ACHN (cell line): ENCODE measurements at places on chromosomes 1 and 21.
A peak's percentile ranks its signal among the peaks of the same experiment; 100 is the strongest.

- no peak for DNase-seq
These were observed 613.5 kb downstream of the LMO4 start for GRCh38 chr1:87942165-87942564.

DNA sequence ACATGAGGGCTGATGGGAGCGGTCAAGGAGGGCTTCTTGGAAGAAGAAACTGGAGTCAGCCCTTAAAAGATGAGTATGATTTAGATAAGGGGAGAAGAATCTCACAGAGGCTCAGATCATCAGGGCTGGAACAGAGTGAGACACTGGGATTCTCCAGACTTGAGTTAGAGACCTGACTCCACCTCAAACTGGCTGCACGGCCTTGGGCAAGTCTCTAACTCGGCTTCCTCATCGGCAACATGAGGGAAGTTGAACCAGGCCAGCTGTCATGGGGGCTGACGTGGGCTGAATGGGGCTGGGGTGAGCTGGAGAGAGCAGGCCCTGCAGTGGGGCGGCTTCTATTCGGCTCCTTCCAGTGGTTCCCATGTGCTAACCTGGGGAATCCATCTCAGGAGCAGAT, 2.5 kb downstream of the C1QC start:
- no peak for DNase-seq

- DNase-seq, result no peak
These were observed 203.0 kb downstream of the PLPP3 start for GRCh38 chr1:56376188-56376984.

DNA sequence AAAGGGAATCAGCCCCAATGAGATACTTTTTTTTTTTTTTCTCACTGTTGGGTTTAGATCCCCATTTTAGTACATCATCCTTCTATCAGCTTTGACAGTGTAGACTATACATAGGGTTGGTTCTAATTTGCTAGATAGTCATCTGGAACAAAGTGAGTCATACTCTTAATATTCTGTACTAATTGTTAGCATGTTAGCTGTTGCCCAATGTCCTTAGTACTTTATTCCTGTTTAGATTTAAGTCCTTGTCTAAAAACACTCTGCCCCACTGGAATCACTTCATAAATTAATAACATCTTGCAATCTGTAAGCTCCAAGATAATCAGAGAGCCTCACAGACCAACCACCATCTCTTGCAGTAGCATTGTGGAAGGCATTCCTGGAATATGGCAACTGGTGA, 209.8 kb upstream of the KIAA0040 start:
- no peak for DNase-seq

- DNase-seq, result no peak
These were observed 54.9 kb downstream of the UCK2 start for GRCh38 chr1:165882168-165882837.

GRCh38 chr1:236451796-236452373, 57.8 kb downstream of the EDARADD start:
- peak; percentile 43 for DNase-seq

DNA sequence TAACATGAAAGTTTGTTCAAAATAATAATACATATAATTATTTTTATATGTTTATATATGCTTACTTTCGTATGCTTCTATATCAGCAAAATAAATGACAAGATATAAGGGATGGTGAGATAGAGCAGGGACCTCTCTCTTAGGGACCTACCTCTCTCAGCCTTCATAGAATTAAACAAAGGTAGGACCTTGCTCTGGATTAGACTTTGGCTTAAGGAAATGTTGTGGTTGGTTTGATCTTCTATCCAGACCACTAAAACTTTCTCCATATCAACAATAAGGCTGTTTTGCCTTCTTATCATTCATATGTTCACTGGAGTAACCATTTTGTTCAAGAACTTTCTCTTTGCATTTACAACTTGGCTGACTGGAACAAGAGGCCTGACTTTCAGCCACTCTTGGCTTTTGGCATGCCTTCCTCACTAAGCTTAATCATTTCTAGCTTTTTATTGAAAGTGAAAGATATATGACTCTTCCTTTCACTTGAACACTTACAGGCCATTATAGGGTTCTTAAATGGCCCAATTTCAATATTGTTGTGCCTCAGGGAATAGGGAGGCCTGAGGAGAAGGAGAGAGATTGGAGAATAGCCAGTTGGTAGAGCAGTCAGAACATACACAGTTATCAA, 14.4 kb downstream of the FRRS1 start:
- peak; percentile 26 for DNase-seq

GRCh38 chr1:2360588-2361364, 30.6 kb downstream of the MORN1 start:
- DNase-seq, result no peak

DNA sequence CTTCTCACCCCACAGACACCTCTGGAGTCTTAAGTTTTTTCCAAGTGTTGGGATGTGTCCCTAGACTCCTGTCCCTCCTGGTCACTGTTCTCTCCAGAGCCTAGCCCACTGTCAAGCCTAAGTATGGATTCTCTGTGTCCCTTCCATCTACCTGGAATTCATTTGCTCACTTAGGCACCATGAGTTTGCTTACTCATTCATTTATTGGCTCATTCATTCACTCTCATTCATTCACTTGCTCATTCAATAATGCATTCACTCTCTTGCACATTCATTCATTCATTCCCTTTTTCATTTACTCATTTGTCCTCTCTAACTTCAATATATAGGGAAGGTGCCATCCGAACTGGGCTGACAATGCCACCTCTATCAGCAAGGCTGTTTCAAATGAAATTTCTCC, 1.6 kb downstream of the S100A16 start:
- no peak for DNase-seq

DNA sequence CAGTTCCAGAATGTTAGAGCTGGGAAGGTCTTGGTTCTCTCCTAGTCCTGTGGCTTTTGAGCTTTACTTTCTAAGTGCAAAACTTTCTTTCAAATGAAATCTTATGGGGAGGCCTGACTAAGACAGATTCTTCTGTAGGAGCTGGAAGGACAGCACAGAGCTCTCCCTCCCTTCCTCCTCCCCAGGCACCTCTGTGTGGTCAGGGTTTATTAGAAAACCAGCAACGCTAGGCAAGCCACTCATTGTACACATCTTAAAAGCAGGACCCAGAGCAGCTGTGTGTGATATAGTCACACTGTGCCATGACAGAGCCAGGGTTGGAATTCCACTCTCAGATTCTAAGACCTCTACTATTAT, 241.1 kb upstream of the RAB4A start:
- DNase-seq, result no peak

GRCh38 chr1:26022404-26022779, 817 bp downstream of the EXTL1 start:
- no peak for DNase-seq

GRCh38 chr1:54979327-54979891, 1.0 kb upstream of the TMEM61 start:
- DNase-seq, result no peak

DNA sequence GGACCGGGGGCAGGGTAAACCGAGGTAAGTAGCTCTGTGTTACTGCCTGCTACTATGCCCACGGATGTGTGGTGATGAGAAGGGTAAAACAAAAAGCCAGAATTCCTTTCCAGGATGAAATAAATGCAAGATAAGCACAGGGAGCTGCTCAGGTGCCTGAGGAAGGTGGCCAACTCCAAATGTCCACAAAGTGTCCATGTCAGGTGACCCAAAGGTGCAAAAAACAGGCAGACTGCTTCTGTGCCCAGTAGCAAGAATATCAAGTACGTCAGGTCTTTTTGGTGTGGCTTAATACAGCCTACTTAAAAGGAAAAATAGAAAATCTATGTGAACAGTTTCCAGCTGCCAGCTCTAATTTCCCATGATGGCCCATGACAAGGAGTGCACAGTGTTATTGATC, 279.3 kb downstream of the SETD4 start:
- DNase-seq, result no peak

GRCh38 chr1:237244778-237245177, 202.8 kb downstream of the RYR2 start:
- DNase-seq, result no peak

DNA sequence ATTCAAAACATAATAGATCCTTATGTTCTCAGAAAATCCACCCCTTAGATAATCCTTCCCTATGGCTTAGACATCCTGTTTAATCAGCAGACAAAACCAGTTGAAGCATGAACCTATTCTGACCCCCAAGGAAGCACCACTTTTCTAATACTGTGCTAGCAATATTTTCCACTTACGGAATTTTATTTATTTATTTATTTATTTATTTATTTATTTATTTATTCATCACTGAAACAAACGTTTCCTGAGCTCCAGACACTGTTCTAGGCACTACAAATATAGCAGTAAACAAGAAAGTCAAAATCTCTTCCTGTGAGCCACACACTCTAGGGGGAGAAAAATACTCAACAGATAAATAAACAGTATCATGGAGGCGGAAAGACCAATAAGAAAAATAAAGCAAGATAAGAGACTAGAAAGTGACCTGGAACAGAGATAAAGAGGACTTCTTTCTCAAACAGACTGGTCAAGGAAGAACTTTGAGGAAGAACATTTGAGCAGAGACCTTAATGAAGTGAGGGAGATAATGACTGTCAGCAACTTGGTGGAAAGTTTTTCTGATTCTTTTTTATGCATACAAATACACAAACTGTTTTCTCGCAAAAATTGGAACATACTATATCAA, 145.5 kb upstream of the POGK start:
- no peak for DNase-seq

- DNase-seq, result no peak
These were observed 16.9 kb upstream of the COL11A1 start for GRCh38 chr1:103125219-103125618.

GRCh38 chr1:242890192-242890741, 364.8 kb downstream of the CEP170 start:
- peak; percentile 32 for DNase-seq

- DNase-seq, result no peak
These were observed 5.0 kb upstream of the RNF2 start for GRCh38 chr1:185040408-185040735.

DNA sequence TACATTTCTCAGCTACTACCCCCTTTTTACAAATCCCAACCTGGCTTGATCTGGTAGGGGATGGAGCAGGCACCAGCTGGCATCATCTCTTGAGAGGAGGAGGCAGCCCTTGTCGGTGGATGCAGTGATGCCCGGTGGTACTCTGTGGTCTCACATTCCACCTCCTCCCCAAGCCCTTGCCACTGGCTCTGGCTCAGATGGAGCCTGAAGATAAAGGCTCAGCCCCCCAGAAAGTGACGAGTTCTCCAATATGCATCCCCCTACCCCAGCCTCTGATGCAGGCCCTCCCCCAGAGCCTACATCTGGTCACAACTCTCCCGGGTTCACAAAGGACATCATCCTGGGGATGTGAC, 3.8 kb upstream of the GOLT1A start:
- no peak for DNase-seq

DNA sequence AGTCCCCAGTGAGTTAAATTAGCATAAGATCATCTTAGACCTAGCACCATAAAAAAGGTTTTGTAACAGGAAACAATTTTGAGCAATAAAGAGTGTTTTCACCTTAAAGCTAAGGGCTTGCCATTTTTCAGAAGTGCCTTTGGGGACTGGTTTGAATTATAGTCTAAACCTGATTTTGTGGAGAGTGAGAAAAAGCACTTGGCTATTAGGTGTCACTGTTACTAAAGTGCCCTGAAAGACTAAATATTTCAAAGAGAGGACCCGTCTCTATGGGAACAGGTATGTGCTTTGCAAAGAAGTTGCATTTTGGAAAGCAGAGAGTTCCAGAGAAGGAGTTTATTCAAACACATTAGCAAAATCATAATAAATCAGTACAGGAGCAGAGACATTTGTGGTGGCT, 9.1 kb downstream of the NTNG1 start:
- DNase-seq, result no peak

- peak; percentile 58 for DNase-seq
These were observed 504 bp downstream of the SCCPDH start for GRCh38 chr1:246724731-246725095.

GRCh38 chr1:234437423-234438171, 41.4 kb downstream of the TARBP1 start:
- no peak for DNase-seq

DNA sequence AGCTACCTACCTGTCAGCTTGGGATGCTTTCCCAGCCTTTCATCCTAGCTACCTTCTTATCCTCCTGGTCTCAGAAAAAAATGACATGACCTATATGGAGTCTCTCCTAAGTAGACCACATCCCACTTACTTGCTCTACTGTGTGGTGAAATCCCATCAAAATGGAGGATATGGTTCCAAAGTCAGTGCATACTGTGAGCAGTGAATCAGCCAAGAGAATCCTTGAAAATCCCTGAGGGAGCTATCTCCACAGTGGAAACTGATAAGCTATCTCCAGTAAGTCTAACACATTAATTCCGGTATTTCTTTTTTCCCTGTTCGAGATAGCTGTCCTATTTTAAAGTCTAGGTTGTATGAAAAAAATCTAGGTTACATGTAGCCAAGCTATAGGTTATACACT, 189.7 kb downstream of the FGGY start:
- no peak for DNase-seq

GRCh38 chr1:91791103-91791502, 94.8 kb downstream of the TGFBR3 start:
- no peak for DNase-seq

DNA sequence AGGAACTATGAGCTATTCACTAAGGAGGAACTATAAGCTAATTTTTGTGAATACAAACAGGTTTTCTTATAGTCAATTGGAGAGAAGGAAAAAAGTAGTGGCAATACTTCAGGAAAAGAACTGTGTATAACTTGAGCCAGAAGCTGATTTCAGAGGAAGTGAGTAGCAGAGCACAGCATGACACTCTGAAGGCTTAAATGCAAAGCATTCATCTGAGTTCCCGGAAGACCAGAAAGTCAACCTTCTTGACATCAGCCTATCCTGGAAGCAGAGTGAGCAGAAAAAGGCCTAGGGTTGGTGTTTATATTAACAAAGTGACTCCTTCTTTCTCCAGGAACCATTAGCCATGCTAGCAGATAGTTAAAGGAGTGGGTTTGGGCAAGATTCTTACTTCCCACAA, 545.2 kb downstream of the MRPL39 start:
- DNase-seq, result no peak

DNA sequence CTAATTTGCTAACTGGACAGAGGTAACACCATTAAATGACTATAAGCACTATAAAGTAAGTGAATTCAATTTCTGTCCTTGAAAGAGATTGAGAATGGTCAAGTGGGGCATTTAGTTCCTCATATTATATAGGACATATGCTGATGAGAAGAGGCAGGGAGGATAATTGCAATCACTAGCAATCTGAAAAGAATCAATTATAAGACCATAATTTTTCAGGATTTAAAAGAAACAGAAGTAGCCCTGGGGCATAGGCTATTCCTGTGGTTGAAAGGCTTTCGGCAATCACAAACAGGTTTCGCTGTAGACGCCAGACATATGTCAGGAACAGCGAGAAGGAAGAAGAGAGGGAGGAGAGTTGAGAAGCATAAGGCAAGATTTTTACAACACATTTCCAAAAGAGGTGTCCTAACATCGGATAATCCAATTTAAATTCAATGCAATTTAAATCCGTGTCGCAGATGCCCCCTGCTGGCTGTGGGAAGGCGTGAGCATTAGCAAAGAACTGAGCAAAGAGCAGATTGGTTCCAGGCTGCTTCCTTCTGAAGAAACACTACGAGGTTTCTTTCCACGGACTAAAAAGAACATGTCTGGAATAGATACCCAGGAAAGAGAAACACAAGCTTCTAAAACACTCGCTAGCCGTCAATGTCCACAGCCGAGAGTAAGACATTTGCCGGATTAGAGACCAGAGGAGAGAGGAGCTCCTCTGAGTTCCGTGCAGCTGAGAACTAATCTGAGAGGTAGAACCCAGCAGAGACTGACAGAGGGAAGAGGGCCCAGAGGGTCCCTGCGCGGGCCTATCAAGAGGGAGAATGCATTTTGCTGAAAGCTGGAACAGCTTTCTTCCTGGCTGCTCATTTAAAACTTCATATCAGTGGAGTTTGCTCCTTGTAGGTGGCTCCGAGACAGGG, 27.9 kb downstream of the RGS5 start:
- peak; percentile 71 for DNase-seq
